Breast epithelium (tissue), 4 donors: ENCODE measurements at places on chromosomes 2 and 18. TPM values are rescaled to one million over a fixed set of nuclear protein-coding genes. Genes with fewer than 3 reads are reported as not detected.

LDLRAD4 gene
- 94.3 TPM for total RNA-seq

CSRNP3 gene
- 2.0 TPM for total RNA-seq

C18orf63 gene
- total RNA-seq = not detected

ASB18 gene
- not detected for total RNA-seq

CCDC85A gene
- total RNA-seq = 3.1 TPM

- no peak for DNase-seq
These were observed 290.7 kb downstream of the CYP26B1 start for GRCh38 chr2:71856773-71857525.

DNA sequence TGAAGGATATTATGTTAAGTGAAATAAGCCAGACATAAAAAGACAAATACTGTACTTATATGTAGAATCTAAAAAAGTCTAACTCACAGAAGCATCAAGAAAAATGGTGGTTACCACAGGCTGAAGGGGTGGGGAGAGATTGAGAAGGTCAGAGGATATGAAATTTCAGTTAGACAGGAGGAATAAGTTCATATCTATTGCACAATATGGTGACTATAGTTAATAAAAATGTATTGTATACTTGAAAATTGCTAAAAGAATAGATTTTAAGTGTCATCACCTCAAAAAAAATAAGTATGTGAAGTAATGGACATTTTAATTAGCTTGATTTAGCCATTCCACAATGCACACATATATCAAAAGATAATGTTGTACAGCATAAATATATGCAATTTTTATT is 19.8 kb downstream of the ACMSD start:
- DNase-seq = no peak

DNA sequence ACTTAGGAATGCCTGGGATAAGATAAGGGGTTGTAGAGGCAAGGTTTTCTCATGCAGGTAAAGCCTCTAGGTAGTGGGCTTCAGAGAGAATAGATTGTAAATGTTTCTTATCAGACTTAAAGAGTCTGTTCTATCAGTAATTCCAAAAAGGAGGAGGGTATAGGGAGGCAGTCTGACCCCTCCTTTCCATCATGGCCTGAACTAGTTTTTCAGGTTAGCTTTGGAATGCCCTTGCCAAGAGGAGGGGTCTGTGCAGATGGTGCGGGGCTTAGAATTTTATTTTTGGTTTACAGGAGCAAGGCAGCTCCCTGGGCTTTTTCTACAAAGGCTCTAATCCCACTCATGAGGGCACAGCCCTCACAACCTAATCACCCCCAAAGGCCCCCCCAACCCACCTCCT is 135.0 kb downstream of the B3GNT2 start:
- DNase-seq = no peak

GRCh38 chr18:6505498-6505875 is 90.8 kb upstream of the L3MBTL4 start:
- no peak for DNase-seq

DNA sequence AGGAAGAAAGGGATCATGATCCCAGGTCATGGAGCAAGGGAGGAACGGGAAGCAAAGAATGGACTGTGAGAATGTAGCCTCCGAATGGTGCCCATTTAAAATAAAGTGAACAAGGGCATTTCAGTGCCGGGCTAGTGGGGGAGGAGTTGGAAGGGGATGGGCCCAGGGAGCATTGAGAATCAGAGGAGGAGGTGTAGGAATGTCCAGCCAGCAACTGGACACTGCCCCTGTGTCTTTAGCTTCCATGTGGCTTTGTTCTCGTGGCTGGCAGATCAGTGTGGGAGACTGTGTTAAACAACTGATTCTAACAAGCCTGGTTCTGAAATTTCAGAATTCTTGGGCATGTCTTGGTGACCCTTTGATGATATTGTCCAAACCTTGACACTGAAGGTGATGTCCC is 1.4 kb upstream of the RNF103 start:
- no peak for DNase-seq

DNA sequence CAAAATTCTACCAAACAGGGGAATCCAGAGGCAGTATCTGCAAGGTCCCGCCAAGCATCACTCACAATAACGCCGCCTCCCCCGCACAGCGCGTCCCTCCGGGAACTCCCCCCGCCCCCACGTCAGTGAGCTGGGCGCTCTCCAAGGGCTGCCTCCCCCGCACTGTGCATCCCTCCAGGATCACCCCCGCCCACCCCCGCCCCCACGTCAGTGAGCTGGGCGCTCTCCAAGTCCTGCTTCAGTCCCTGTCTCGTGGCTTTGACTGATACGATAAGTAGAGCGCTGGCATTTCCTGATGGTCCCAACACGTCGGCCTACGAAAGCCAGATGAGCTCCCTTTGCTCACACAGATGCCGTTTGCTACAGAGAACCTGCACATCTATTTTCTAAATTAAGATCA is 130.7 kb upstream of the TPO start:
- no peak for DNase-seq
